CD8-positive, alpha-beta memory T cell (primary cell): ENCODE measurements at places on chromosomes 13 and 19. TPM values are rescaled to one million over a fixed set of nuclear protein-coding genes. Genes with fewer than 3 reads are reported as not detected.

The APBA3 gene
- 40.8 TPM for polyA plus RNA-seq

The DAND5 gene
- polyA plus RNA-seq, result not detected

The CACNA1A gene
- not detected for polyA plus RNA-seq

The KL gene
- polyA plus RNA-seq, result not detected

The ZNF582 gene
- polyA plus RNA-seq, result 9.0 TPM
